Osteocyte (in vitro differentiated cells): ENCODE measurements at places on chromosomes 7 and 10. TPM values are rescaled to one million over a fixed set of nuclear protein-coding genes. Genes with fewer than 3 reads are reported as not detected.
A peak's percentile ranks its signal among the peaks of the same experiment; 100 is the strongest.

DNA sequence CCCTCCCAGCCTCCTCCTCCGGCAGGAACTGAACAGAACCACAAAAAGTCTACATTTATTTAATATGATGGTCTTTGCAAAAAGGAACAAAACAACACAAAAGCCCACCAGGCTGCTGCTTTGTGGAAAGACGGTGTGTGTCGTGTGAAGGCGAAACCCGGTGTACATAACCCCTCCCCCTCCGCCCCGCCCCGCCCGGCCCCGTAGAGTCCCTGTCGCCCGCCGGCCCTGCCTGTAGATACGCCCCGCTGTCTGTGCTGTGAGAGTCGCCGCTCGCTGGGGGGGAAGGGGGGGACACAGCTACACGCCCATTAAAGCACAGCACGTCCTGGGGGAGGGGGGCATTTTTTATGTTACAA, 83.3 kb downstream of the PAX2 start:
- peak overlapping the region; percentile 75 for H3K4me3 ChIP-seq
- peaks cover 84% of the 10 kb centered on the region for H3K27me3 ChIP-seq
- H3K36me3 ChIP-seq = no peaks in the 10 kb centered on the region
- no peak for DNase-seq
- no peak overlapping the region for H3K27ac ChIP-seq

- H3K27me3 ChIP-seq = no peaks in the 10 kb centered on the region
- no peak overlapping the region for H3K27ac ChIP-seq
- peaks cover 38% of the 10 kb centered on the region for H3K4me1 ChIP-seq
- peaks cover 4% of the 10 kb centered on the region for H3K36me3 ChIP-seq
- H3K4me3 ChIP-seq = no peak overlapping the region
Measured at GRCh38 chr7:116997972-116998371, 44.7 kb downstream of the ST7 start.

DNA sequence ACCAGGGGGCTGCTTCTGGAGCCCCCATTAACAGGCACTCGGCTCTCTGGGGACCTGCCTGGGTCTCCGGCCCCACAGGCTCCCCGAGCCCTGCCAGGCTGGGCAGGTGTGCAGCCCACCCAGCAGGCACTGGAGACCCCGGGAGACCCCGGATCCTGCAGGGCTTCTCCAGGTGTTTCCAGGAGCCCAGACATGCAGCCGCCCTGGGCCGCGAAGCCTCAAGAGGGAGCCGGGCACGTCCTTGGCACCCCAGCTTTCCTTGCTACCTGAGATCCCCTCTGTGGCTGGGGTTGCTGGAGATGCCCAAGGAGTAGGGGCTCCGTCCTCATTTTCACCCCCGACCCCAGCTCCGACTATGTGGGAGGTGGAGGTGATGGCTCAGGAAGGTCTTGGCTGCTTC, 7.7 kb upstream of the AMZ1 start:
- no peak for DNase-seq
- no peak overlapping the region for H3K4me3 ChIP-seq
- H3K36me3 ChIP-seq = no peaks in the 10 kb centered on the region
- H3K27me3 ChIP-seq = no peaks in the 10 kb centered on the region
- H3K27ac ChIP-seq = no peak overlapping the region
- no peaks in the 10 kb centered on the region for H3K4me1 ChIP-seq

Gene ELN
- 13.3 and 13.5 TPM in 2 replicates for total RNA-seq

DNA sequence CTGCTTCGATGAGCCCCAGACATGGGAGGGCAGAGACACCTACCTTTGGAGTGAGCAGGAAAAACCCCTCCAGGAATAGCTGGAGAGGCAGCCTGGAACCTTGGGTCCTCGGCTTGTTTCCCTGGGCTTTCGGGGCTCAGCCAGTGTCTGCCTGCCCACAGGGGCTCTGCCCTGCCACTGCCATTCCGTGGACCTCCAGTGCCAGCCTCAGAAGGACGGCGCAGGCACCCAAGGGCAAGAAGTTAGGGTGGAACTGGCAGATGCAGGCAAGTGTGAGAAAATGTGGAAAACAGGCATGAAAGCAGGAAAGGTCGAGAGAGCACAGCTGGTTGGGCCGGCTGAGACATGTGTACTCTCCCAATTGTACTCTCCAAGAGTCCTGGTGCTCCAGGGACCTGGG, 281.5 kb downstream of the GRID1 start:
- H3K27me3 ChIP-seq = no peaks in the 10 kb centered on the region
- no peak overlapping the region for H3K27ac ChIP-seq
- H3K4me1 ChIP-seq = no peaks in the 10 kb centered on the region
- no peaks in the 10 kb centered on the region for H3K36me3 ChIP-seq
- no peak overlapping the region for H3K4me3 ChIP-seq

- DNase-seq = no peak
- peaks cover 42% of the 10 kb centered on the region for H3K27me3 ChIP-seq
- peaks cover 14% of the 10 kb centered on the region for H3K4me1 ChIP-seq
- H3K36me3 ChIP-seq = no peaks in the 10 kb centered on the region
- no peak overlapping the region for H3K4me3 ChIP-seq
Measured at GRCh38 chr7:128358233-128358632, 3.3 kb downstream of the PRRT4 start.

DNA sequence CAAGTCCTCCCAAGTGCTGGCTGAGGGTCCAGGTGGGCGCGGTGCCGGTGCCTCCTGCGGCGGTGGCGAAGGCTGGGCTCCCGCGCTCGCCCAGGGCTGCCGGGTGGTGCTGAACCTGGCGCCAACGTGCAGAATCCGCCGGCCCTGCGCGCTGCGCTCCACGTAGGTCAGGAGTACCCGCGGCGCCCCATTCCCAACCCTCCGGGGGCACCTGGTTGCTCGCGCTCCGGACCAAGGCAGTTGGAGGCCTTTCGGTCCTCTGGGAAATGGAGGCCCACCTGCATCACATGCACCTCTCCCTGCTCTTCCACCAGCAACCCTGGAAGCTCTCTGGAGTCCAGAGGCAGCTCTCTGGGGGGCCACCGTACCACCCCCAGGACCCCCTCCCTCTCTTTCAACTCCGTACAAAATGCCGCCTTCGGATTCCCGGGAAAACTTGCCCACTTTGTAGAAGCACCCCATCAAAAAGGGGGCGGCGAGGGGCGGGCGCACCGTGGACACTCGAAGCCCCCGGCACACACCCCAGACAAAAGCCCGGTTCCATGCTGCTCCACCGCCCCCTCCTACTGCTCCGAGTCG, 745 bp downstream of the SLC16A9 start:
- peaks cover 53% of the 10 kb centered on the region for H3K27me3 ChIP-seq
- no peaks in the 10 kb centered on the region for H3K36me3 ChIP-seq
- peak overlapping the region; percentile 8 for H3K27ac ChIP-seq
- peak overlapping the region; percentile 77 for H3K4me3 ChIP-seq

DNA sequence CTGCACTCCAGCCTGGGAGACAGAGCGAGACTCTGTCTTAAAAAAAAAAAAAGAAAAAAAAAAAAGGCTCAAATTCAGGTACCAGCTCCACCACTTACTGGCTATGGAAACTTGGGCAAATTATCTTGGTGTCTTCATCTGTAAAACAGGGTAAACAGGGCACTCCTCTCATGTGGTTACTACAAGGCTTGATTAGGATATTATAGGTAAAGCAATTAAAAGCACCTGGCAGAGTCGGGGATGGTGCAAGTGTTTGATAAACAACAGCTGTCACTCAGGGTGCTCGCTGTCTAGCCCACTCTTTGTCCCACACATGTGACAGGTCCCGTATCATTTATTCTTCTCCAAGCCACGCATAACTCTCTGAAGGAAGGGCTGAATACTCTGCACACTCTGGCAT, 96.9 kb downstream of the SORBS1 start:
- no peaks in the 10 kb centered on the region for H3K36me3 ChIP-seq
- no peak overlapping the region for H3K27ac ChIP-seq
- peaks cover 16% of the 10 kb centered on the region for H3K4me1 ChIP-seq
- DNase-seq = no peak
- H3K4me3 ChIP-seq = no peak overlapping the region

- H3K4me1 ChIP-seq = peaks cover 24% of the 10 kb centered on the region
- no peaks in the 10 kb centered on the region for H3K27me3 ChIP-seq
- H3K4me3 ChIP-seq = peak overlapping the region; percentile 61
- DNase-seq = no peak
- peaks cover 10% of the 10 kb centered on the region for H3K36me3 ChIP-seq
- peak overlapping the region; percentile 81 for H3K27ac ChIP-seq
Measured at GRCh38 chr10:126972635-126973414, 67.6 kb downstream of the DOCK1 start.

GRCh38 chr10:73424478-73424877, 8.9 kb downstream of the MSS51 start:
- no peak overlapping the region for H3K4me3 ChIP-seq
- peaks cover 46% of the 10 kb centered on the region for H3K36me3 ChIP-seq
- no peak for DNase-seq
- no peaks in the 10 kb centered on the region for H3K27me3 ChIP-seq
- no peak overlapping the region for H3K27ac ChIP-seq

- peaks cover 41% of the 10 kb centered on the region for H3K27me3 ChIP-seq
- H3K27ac ChIP-seq = no peak overlapping the region
- DNase-seq = no peak
- H3K36me3 ChIP-seq = no peaks in the 10 kb centered on the region
- no peak overlapping the region for H3K4me3 ChIP-seq
Measured at GRCh38 chr10:79562135-79562756, 2.0 kb upstream of the SFTPA2 start.

Gene PCGF5
- total RNA-seq = 27.8 and 31.2 TPM in 2 replicates

DNA sequence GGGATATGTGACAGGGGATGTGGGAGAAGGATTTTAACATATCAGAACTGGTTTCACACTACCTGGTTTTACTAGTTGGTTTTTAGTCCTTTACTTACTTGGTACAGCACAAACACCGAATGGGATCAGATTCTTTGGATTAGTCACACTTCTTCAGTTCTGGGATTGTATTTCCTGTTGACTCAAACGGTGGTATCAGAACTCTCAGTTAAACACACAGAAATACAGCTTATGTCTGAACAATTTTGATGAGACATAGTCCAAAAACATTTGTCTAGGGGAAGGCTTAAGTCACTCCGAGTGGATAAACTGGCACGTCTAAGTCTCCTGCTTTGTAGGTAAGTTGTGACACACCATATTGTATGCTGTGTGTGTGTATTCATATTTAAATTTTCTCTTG, 480.5 kb downstream of the PHTF2 start:
- H3K36me3 ChIP-seq = no peaks in the 10 kb centered on the region
- H3K4me3 ChIP-seq = no peak overlapping the region
- H3K27me3 ChIP-seq = no peaks in the 10 kb centered on the region
- H3K4me1 ChIP-seq = peaks cover 10% of the 10 kb centered on the region

Gene MCMBP
- total RNA-seq = 43.5 and 50.4 TPM in 2 replicates

Gene APBB1IP
- not detected in 2 replicates for total RNA-seq

Gene ASZ1
- not detected in 2 replicates for total RNA-seq

GRCh38 chr7:139993169-139993568, 69.6 kb downstream of the PARP12 start:
- H3K4me3 ChIP-seq = no peak overlapping the region
- no peak for DNase-seq
- no peaks in the 10 kb centered on the region for H3K36me3 ChIP-seq
- H3K4me1 ChIP-seq = peaks cover 6% of the 10 kb centered on the region
- no peak overlapping the region for H3K27ac ChIP-seq
- no peaks in the 10 kb centered on the region for H3K27me3 ChIP-seq

Gene UFSP1
- 2.9 and 3.7 TPM in 2 replicates for total RNA-seq

Gene GDF10
- total RNA-seq = not detected in 2 replicates
